ENCODE measurements at places on chromosomes 6 and 20. TPM values are rescaled to one million over a fixed set of nuclear protein-coding genes. Genes with fewer than 3 reads are reported as not detected.

Gene FUT9
- total RNA-seq, result 27.2 TPM

GRCh38 chr6:153104220-153104619, 26.9 kb downstream of the RGS17 start:
- peak; percentile 10 for DNase-seq

GRCh38 chr20:6673071-6673470, 94.4 kb upstream of the BMP2 start:
- DNase-seq, result no peak

GRCh38 chr6:44221961-44222335, 1.4 kb upstream of the SLC29A1 start:
- DNase-seq, result no peak

DNA sequence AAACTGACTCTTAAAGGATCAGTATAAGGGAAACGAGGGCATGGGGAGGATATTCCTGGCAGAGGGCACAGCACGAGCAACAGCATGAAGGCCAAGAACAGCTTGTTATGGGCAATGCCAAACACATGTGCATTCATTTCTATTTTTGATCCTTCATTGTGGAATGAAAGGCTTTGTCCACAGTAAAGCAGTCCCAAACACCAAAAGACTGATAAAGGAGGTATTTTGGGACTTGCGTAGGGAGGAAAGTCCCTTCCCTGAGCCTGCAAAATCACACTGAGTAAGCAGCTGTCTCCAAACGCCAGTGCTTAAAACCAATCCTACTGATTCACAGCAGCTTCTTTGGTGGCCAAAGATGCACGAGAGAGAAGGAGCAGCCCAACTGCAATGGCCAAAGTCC, 138.2 kb downstream of the UNC5CL start:
- peak; percentile 27 for DNase-seq

DNA sequence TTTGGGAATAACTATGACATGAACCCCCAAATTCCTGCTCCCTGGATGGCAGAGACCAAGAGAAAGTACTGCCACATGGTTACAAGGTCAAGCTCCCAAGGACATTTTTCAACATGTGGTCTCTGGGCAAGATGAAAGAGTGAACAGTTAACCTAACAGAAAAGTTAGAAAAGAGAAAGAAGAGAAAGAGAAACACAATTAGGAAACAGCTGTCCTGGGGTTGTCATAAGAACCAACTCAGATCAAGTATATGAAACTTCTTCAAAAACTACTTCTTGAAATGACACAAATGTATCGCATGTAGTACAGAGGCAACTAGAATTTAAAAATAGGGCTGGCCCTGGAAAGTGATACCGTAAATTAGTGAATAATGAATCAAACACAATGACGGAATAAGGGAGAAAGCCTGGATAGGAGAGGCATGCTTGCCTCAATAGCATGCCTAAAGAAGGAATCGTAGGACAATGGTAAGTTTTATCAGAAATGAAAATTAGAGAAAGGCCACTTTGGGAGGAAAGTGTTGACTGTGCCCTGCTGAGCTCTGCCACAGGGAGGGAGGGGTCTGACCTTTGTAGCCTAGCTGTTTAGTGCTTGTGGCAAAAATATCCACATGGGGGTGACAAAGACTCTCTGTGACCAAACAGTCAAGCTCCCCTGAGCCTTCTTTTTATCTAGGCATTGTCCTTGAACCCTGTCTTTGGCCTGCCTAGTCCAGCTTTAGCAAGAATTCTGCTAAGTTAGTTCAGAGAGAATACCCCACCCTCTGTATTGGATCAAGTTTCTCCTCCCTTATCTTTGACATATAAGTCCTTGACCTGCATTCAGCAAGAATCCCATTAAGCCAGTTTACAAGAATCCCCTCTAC, 4.3 kb upstream of the DCBLD1 start:
- DNase-seq, result no peak

DNA sequence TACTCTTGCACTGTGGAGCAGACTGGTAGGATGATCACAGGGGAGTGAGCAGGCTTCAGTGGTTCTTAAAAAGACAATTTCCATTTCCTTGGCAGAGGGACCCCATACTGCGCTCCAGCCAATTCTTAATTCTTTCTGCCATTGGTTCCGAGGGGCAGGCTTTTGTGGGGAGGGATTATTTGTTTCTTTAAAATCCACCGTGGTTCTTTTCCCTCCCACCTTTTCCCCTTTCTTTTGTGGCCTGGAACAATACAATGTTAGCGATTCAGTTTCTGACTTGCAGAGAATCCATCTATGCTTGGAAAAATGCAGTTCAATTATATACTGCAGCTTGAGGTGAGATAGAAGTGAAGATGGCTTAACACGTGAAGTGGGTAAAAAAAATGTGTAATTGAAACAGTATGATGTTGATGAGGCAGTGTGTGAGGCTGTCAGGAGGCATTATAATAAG, 379.0 kb upstream of the FLRT3 start:
- no peak for DNase-seq

DNA sequence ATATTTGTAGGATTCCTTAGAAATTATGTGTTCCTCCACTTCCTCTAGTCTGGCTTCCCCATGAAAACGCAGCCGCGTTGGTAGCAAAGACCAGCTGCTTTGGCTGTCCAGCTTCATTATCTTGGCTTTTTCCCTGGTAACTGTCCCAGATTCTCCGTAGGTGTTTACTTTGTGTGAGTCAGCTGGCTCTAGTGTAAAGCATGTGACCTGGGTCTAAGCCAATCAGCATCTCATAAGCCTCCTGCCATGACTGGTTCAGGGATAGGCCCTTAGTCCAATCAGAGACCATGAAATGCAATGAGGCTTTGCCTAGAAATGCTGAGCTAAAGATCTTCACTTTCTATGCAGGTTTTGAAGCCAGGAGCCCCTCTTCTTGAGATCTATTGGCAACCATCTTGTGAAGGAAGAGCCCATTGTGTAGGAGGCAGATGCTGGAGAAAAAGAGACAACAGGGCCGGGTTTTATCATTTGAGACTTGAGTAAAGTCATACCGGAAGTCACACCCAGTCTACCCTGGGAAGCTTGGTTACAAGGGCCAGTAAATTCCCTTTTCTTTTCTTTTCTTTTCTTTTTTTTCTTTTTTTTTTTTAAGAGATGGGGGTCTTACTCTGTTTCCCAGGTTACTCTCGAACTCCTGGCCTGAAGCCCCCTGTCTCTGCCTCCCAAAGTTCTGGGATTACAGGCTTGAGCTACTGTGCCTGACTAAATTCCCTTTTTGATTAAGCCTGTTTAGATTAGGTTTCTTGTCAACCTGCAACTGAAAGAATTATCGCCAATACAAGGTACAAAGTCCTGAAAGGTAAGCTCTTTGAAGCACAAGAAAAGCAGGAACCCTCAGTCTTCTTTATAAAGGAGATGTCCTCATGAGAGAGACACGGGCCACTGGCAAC, 256.5 kb upstream of the RREB1 start:
- peak; percentile 44 for DNase-seq
